Activated naive CD4-positive, alpha-beta T cell treated with anti-CD3 and anti-CD28 coated beads for 36 hours (primary cell): ENCODE measurements at places on chromosomes 2 and 18. TPM values are rescaled to one million over a fixed set of nuclear protein-coding genes. Genes with fewer than 3 reads are reported as not detected.

Gene KCNG2
- total RNA-seq = not detected

DNA sequence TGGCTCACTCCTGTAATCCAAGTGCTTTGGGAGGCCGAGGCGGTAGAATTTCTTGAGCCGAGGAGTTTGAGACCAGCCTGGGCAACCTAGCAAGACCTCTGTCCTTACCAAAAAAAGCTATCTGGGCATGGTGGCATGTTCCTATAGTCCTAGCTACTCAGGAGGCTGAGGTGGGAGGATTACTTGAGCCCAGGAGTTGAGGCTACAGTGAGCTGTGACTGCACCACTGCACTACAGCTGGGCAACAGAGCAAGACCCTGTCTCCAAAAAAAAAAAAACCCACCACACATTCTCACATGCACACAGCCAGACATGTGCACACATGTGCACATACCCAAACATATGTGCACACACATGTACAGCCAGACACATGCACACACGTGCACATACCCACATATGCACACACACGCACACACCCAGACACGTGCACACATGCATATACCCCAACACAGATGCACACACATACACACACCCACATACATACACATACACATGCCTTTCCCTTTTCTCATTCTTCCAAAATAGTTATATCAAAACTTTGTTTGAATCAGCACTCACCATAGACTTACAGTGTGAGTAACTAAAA lies 14.2 kb downstream of the GREB1 start:
- no peak overlapping the region for H3K27ac ChIP-seq
- no peaks in the 10 kb centered on the region for H3K36me3 ChIP-seq
- H3K4me3 ChIP-seq = no peak overlapping the region
- H3K4me1 ChIP-seq = no peaks in the 10 kb centered on the region
- no peak for DNase-seq

DNA sequence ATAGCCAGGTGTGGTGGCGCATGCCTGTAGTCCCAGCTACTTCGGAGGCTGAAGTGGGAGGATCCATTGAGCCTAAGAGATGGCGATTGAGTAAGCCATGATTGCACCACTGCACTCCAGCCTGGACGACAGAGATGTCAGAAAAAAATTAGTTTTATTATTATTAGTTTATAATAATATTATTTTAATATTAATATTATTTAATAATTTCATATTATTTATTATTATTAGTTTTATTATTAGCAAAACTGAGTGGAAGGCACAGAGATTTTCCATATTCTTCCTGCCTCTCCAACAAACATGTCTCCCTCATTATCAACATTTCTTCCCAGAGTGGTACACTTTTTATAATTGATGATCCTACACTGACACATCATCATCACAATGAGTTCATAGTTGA lies 278.2 kb downstream of the SOX11 start:
- no peaks in the 10 kb centered on the region for H3K4me1 ChIP-seq
- H3K4me3 ChIP-seq = no peak overlapping the region
- H3K36me3 ChIP-seq = no peaks in the 10 kb centered on the region
- DNase-seq = no peak

DNA sequence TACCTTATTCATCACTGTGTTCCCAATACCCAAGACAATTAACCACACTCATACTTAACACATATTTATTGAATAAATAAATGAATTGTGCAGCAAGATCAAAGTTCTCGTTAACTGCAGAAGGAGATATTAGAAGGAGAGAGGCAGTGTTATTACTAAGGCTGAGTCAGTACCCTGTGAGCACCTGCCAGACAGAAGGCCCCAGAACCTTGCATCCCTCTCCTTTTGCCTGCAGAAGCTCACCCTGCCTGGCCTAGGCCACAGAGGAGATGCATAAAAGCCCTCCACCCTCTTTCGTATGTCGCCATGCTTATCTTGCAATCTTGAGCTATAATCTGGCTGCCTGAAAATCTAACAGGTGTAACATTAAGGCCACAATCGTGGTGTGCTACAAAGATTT lies 20.5 kb upstream of the RNF149 start:
- H3K4me3 ChIP-seq = no peak overlapping the region
- H3K27ac ChIP-seq = peak overlapping the region; percentile 57
- no peaks in the 10 kb centered on the region for H3K27me3 ChIP-seq
- H3K36me3 ChIP-seq = no peaks in the 10 kb centered on the region

DNA sequence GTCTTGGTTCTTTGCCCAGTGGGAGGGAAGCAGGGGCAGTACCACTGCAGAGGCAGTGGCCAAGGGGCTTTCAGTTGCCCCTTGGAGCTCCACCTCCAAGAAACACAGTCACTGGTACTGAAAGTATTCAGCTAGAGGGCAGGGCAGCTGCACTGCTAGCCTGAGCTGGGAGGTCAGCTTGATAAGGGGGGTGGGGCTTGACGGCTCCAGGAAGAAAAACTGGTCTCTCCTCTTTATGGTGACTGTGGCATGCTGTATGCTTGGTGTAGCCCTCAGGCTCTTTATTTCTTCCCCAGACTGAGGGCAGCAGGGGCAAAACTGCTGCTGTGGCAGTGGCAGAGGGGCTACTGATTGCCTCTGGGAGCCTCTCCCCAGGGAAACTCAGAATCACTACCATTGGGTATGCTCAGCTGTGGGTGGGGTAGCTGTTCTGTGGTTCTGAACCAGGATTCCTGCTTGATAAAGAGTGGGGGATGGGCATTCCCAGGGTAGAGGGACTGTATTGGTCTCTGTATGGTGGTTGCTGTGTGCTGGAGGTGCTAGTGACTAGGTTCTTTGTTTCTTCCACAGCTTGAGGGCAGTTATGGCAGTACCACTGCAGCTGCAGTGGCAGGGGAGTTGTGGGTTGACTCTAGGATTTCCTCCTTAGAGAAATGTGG lies 134.6 kb upstream of the SCN7A start:
- no peak for DNase-seq
- H3K4me1 ChIP-seq = no peaks in the 10 kb centered on the region
- H3K27me3 ChIP-seq = peaks cover 10% of the 10 kb centered on the region
- H3K4me3 ChIP-seq = no peak overlapping the region
- H3K27ac ChIP-seq = no peak overlapping the region
- H3K36me3 ChIP-seq = peaks cover 1% of the 10 kb centered on the region

- peaks cover 3% of the 10 kb centered on the region for H3K27me3 ChIP-seq
- H3K4me1 ChIP-seq = peaks cover 4% of the 10 kb centered on the region
- no peak overlapping the region for H3K27ac ChIP-seq
- no peak for DNase-seq
Measured at GRCh38 chr2:157506586-157506985, 62.7 kb upstream of the CYTIP start.

DNA sequence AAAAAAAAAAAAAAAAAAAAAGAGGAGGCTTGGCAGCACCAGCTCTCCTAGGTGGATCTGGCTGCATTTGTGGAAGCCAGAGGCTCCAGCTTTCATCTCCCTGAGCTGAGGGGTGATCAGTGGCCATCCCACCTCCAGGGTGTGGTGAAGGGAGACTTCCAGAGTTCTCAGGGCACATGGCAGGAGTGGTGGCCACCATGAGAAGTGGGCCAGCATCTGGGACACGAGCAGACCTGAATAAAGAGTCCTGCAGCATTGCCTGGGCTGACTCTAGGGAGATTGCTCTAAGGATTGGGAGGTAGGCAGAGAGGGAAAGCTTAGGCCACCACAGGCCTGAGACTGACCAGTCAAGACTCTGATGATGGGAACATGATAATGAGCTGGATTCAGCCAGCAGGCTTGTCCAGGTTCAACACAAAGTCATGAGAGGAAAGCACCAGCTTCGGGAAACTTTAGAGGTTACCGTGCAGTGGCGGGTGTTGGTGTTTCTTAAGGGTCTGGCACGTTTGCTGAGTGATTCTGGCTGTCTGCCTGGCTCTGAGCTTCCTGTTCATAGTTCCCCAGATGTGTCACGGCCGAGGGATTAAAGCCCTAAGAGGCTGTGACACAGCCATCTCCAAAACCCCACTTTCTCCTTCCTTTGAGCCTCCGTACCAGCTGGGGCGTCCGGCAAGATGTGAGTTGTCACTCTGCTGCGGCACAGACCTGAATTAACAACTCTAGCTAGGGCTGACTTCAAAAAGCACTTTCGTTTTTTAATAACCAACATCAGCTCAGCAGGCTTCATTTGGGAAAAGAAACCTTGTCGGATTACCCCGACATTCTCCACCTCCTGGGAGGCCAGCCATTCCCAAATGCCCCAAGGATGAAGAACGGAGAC lies 38.3 kb upstream of the IL1R1 start:
- H3K27me3 ChIP-seq = peaks cover 2% of the 10 kb centered on the region
- peaks cover 36% of the 10 kb centered on the region for H3K4me1 ChIP-seq
- DNase-seq = peak; percentile 96
- no peaks in the 10 kb centered on the region for H3K36me3 ChIP-seq
- H3K4me3 ChIP-seq = peak overlapping the region; percentile 71

- no peak overlapping the region for H3K4me3 ChIP-seq
- peaks cover 9% of the 10 kb centered on the region for H3K4me1 ChIP-seq
- DNase-seq = no peak
- no peak overlapping the region for H3K27ac ChIP-seq
Measured at GRCh38 chr2:70745276-70745825, 22.6 kb downstream of the ADD2 start.

DNA sequence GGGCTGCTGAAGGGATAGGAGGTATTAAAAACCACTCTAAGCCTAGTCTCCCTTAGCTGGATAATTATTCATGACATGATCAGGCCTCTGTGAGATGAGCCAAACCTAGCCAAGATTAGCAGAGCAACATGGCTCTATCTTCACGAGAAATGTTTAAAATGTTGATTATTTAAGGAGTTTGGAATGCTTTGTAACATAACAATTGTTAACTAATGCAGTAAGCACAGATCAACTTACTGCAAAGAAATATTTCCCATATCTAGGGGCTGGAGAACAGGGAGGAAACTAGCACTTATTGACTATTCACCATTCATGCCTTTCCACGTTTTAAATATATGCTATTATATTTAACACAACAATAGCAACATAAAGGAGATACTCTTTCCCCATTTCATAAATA lies 833.7 kb upstream of the CHAC2 start:
- no peak overlapping the region for H3K4me3 ChIP-seq
- no peaks in the 10 kb centered on the region for H3K27me3 ChIP-seq
- DNase-seq = no peak
- no peak overlapping the region for H3K27ac ChIP-seq
- H3K4me1 ChIP-seq = no peaks in the 10 kb centered on the region

DNA sequence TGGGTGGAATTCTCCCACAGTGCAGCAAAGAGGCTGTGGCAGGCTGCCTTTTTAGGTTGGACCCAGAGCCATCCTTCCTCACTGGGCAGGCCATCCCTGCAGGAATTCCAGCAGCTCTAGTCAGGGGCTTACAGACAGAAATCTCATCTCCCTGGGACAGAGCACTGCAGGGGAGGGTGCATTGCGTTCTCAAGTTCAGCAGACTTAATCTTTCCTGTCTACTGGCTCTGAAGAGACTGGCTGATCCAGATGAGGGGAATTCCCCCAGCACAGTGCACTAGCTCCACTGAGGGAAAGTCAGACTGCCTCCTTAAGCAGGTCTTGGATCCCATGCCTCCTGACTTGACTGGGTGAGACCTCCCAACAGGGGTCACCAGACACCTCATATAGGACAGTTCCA lies 899.7 kb upstream of the VRK2 start:
- H3K4me1 ChIP-seq = no peaks in the 10 kb centered on the region
- no peaks in the 10 kb centered on the region for H3K36me3 ChIP-seq
- no peaks in the 10 kb centered on the region for H3K27me3 ChIP-seq
- no peak overlapping the region for H3K27ac ChIP-seq
- DNase-seq = no peak

GRCh38 chr2:168293766-168294165 lies 46.4 kb upstream of the STK39 start:
- no peaks in the 10 kb centered on the region for H3K36me3 ChIP-seq
- H3K4me1 ChIP-seq = no peaks in the 10 kb centered on the region
- no peaks in the 10 kb centered on the region for H3K27me3 ChIP-seq
- H3K4me3 ChIP-seq = no peak overlapping the region
- no peak for DNase-seq
